ENCODE measurements at places on chromosomes 2 and 18.

- no peak for DNase-seq
Measured at GRCh38 chr2:120470041-120470965, 124.4 kb downstream of the INHBB start.

- no peak for DNase-seq
Measured at GRCh38 chr2:37689751-37690150, 18.3 kb upstream of the CDC42EP3 start.

- DNase-seq: peak; percentile 46
Measured at GRCh38 chr2:162890690-162891311, 52.2 kb upstream of the KCNH7 start.

- no peak for DNase-seq
Measured at GRCh38 chr2:10844097-10844496, 31.5 kb upstream of the PDIA6 start.

DNA sequence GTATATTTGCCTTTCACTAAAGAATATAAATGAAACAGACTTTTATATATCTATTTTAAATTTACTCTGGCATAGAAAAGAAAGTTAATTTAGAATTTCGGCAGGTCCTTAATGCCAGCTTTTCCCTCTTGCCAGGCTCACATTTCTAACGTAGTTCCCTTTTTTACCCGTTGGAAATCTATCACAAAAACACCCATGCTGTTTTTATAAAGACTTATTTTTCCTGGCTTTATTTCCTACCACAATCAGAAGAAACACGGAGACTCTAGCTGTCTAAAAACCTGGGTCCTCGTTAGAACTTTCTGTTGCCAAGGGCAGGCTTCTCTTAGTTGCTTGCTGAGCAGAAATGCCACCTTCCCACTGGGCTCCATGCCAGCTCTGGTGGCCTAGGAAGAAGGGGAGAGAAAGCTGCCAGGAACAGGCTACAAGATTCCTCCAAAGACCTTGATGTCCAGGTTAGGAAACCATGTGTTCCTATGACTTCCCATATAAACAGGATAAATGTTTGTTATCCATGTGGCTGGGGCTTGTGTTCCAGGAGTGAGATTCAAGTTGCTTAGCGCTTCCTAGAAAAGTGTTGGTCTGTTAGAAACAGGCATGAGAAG, 17.8 kb upstream of the TMEM18 start:
- DNase-seq: no peak

DNA sequence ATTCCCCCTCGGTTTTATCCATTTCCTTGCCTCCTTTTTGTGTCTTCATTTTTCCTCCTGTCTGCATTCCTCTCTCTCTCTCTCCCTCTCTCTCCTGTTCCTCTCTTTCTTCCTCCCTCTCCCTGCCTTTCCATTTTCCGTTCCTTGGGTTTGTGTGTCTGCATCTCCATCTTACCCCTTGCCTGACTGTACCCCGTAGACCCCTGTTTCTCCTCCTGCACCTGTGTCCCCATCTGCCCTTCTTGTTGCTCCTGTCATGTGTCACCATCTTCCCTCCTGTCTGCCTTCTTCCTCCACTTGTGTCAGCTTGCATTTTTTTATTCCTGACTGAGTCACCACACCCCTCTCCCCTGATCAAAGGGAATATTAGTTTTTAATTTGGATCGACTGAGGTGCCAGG, 1.8 kb downstream of the CDK5R2 start:
- no peak for DNase-seq

- DNase-seq: no peak
Measured at GRCh38 chr2:127157651-127158485, 50.9 kb upstream of the BIN1 start.

- no peak for DNase-seq
Measured at GRCh38 chr2:166984797-166985196, 96.5 kb downstream of the XIRP2 start.

DNA sequence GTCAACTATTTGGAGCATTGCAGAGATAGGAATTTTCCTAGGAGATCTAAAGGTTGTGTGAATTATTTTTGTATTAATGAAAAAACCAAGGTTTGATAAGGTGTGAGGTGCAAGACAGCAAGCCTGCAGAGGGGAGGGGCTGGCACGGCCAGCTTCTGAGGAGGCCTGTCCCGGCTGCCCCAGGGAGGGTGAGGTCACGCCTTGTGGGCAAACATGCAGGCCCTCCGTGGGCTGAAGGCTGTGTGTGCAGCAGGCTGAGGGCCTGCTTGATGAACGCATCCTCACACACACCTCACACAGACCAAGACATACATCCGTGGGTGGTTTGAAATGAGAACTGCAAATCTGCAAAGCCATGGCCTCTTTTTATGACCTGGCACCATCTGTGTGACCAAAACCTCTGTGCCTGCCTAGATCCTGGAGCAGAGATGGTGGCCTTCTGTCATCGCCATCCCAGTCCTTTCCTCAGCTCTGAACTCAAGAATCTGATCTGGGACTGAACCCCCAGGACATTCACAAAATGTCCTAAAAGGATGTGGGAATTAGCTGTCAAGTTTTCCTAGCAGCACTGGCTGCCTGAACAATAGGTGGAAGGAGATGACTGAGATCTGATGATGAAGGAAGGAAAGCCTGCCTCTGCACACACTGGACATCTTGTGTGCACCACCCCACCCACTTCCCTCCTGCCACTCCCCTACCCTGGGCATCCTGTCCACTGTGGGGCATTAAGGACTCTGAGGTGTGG, 102.4 kb upstream of the MGAT4A start:
- no peak for DNase-seq

DNA sequence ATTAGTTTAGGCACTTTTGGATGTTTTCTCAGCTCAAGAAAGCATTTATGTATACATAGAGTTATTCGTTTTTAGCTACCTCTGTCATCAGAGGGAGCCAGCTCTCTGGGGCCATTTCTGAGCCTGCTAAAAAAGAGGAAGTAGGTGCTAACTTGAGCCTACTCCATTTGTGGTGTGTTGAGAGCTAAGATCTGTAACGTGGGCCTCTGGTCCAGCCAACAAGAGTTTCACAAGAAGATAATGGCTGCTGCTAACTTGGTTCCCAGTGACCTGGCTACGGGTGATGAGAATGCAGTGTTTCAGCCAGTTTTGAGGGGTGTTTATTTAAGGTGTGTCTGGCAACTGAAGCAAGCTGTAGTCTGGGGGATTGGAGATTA, 182.5 kb downstream of the PRKCE start:
- DNase-seq: no peak

Measured in NCI-H526 treated with DMSO at 0.1 percent for 48 hours (cell line).